ENCODE measurements at places on chromosomes 1 and 21.

DNA sequence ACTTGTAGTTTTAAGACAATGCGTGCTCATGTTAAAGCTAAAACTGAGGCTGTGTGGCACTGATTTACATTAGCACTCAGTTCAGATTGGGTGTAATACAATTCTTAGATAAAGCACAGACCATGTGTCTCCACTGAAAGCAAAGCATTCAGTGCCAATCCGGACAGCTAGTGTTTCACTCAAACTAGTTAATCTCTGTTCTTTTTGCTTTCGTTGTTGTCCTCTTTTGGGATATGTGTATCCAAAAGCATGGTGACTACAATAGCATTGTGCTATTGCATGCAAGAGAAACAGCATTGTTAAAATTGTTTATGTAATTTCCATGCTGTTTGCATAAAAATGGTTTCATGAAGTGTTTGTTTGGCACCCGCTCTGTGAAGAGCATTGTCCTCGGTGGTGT, 54.6 kb downstream of the F3 start:
- no peak for DNase-seq

GRCh38 chr1:36350659-36351226, 27.3 kb upstream of the EVA1B start:
- peak; percentile 45 for DNase-seq

DNA sequence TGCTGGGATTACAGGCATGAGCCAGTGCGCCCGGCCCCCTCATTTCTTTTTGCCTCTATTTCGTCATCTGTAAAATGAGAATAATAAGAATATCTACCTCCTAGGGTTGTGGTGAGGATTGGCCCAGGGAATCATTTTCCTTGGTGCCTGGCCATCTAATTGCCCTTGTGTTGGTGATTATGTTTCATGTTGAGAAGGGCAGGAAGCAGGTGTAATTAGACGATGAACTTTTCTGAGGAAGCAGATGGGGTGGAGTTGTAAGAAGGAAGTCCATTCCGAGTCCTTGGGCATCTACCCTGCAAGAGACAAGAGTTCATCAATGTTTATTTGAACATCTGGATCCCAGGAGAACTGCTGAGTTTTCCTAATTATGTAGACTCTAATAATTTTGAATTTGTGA, 38.7 kb upstream of the NEK2 start:
- no peak for DNase-seq

DNA sequence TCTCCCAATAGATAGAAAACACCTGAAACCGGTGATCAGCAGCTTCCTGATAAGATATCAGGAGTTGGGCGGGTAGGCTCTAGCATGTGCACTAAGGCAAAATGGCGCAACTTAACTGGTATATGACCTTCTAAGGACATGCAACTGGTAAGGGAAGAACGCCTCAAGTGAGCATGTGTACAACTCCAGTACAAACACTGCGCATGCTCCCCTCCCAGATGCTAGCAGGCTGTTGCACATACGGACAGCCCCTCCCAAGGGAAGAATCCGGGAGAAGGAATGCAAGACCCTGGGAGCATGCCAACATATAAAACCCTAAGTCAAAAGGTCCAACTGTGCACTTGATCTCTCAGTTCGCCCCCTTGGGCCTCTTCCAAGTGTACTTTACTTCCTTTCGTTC, 110.8 kb downstream of the TSEN15 start:
- DNase-seq: no peak

GRCh38 chr1:2928366-2929325, 92.6 kb upstream of the ACTRT2 start:
- no peak for DNase-seq

- no peak for DNase-seq
These were observed 150.0 kb upstream of the ADGRL2 start for GRCh38 chr1:81650776-81651175.

DNA sequence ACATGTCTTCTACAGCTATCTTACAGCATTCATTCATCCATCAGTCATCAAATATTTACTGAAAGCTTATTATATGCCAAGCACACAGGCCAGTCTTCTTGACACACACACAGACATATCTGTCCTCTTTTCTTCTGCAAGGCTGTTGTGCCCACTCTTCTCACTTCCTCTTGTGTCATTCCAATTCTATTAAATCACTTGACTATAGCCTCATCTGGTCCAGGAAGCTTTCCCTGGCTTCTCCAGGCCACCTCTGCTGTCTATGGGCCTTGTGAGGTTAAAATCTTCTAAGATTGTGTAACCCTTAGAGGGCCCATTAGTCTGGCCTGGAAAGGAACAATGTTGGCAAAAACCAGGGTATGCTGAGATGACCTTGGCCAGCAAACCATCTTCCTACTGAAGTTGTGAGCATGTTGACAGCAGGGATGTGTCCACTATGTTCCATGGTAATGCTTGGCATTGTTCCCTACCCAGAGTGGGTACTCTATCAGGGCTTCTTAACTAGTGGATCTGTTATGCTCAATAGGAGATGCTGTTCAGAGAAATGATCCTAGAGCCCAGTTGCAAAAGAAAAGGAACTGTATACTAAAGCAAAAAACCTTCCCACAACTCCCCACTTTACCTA, 5.3 kb downstream of the TRAF3IP3 start:
- no peak for DNase-seq

DNA sequence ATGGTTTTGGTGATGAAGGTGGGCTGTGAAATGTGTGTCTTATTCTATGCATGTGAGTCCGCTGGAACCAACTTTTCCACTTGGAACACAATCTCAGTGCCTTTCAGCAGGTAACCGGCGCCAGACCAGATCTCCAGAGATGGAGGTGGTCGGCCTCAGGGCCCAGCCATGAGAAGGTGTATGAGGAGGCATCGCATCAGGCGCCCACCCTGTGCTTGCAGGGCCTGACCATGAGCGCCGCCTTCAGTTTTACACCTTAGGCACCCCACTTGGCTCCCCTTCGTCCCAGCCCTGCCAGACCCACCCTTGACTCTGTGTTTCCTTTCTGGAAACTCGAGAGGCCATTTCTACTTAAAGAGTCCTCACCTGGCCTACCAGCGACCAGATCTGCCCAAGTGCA, 48.6 kb upstream of the ATF3 start:
- no peak for DNase-seq

GRCh38 chr1:26811708-26812107, 14.8 kb upstream of the ZDHHC18 start:
- DNase-seq: no peak

GRCh38 chr1:10827377-10828333, 31.2 kb upstream of the CASZ1 start:
- no peak for DNase-seq

GRCh38 chr21:15978215-15978738, 248.5 kb downstream of the USP25 start:
- peak; percentile 69 for DNase-seq

DNA sequence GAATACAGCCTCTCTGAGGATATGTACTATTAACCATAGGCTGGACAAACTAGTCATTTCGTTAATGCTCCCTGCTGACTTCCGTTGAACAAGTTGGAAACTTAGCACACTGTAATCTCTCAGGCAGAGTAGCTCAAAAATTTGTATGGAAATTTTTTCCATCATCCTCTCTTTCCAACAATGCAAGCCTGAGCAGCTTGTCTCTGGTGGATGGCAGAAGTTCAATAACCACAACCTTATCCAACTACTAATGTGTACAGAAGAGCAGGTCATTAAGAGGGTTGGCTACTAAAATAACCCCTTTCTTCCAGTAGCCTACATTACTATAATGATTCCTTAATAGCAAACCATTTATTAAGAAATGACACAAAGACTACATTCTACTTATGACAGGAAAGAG, 262.3 kb downstream of the NFIA start:
- DNase-seq: no peak

DNA sequence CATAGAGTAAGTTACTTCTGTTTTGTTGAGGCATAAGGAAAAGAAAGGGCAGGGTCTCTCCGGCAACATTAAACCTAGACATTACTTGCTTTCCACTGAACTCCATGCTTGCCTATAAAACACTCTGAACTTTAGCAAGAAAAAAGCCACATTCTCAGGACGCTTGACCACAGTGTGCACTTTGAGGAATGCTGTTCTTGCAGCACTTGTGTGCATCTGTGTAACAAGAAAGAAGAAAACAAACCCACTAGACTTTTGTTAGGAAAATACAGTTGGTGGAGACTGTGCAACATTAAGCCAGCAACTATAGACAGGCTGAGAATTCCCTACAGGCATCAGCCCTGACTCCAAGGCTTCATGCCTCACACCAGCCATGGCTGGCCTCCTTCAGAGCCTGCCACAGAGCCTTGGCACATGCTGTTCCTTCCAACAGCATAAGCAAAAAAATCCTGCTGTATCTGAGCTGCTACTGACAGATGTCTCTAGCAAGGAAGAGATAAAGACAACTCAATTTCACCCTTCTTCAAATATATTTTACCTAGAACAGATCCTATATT, 5.8 kb downstream of the PDZK1 start:
- DNase-seq: no peak

DNA sequence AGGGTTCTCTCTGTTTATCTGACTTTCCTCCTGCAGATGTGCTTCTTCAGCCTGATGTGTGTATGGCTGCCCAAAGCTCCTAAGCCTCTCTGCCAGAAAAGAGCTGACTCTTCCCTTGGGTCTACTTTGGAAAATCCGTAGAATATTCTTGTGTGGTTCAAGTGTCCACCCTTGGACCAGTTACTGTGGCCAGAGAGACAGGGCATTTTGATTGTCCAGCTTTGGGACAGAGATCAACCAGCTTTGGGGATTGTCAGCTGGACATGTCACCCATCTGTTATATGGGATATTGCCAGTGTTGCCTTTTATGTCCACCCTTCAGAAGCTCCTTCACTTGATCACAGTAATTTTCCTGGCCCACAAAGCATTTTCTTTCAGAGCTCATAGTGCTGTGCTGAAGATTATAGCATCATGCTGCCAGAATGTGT, 126.2 kb upstream of the L1TD1 start:
- no peak for DNase-seq

- DNase-seq: no peak
These were observed 99.2 kb upstream of the IFFO2 start for GRCh38 chr1:19055701-19056100.

DNA sequence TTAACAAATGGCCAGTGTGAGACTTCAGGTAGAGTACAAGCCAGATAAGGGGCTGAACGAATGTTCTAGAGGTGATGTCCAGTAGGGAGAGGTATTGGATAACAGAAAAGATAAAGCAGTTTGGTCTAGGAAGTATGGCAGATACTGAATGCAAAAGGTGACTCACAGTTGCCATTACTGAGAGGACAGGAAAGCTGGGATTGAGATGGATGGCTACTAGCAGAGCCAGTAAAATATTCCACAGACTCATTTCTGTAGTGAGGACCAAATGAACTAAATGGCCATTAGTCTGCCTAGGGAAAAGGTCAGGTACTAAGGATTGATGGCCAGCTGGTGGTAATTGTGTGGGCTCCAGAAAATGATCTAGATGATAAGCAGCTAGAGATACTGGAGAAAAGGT, 11.5 kb downstream of the MACO1 start:
- DNase-seq: no peak

DNA sequence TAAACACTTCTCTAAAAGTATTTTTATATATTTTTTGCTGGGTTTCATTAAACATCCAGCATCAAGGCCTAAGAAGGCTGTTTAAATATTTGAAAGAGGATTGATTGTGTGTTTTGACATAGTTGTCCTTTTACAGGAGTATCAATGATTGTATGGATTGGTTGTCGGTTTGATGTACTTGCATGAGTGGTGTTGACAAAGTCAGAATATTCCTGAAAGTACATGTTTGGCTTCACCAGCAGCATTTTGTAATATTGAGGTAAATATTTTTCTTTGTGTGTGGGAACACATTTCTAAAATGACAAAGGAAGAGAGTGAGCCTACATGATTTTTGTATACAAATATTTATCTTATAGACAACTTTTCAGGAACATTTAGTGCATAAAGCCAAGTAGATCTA, 269.7 kb downstream of the PTBP2 start:
- DNase-seq: no peak

- DNase-seq: no peak
These were observed 2.1 kb downstream of the C1orf21 start for GRCh38 chr1:184388971-184389370.

Data from fibroblast of skin of left biceps (primary cell).